Glomerular endothelial cell (primary cell): ENCODE measurements at places on chromosomes 1 and 21. TPM values are rescaled to one million over a fixed set of nuclear protein-coding genes. Genes with fewer than 3 reads are reported as not detected.

DNA sequence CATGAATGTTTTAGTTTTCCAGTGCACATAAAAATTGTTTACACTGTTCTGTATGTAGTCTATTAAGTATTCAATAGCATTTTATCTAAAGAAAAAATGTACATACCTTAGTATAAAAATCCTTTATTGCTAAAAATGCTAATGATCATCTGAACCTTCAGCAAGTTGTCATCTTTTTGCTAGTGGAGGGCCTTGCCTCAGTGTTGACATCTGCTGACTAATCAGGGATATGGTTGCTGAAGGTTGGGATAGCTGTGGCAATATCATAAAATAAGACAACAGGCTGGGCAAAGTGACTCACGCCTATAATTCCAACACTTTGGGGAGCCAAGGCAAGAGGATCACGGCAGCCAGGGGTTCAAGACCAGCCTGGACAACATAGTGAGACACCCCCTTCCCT, 9.0 kb downstream of the DYNLT5 start:
- DNase-seq: no peak

DNA sequence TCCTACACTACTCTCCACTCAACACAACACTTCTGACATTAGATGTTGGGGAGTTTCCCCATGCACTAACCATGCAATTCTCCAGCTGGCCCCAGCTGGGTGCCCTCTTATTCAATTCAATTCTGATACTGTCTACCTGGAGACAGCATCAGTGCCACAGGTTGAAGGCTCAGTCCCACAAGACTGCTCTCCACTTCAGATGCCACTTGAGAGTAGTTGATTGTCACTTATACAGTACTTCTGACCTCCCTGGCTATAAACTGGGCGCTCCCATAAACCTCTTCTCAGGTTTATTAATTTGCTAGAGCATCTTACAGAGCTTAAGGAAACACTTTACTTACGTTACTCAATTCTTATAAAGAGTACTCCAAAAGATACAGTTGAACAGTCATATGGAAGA, 442.3 kb downstream of the LRRIQ3 start:
- DNase-seq: no peak

GRCh38 chr1:15160626-15161025, 7.1 kb downstream of the TMEM51 start:
- DNase-seq: no peak

The FAM110D gene
- 4.1 and 5.8 TPM in 2 replicates for total RNA-seq

GRCh38 chr1:219676012-219676765, 63.3 kb upstream of the ZC3H11B start:
- DNase-seq: no peak

The SYT6 gene
- total RNA-seq: not detected in 2 replicates

The STUM gene
- under 0.01 and 0.35 TPM in 2 replicates for total RNA-seq

- DNase-seq: no peak
Measured at GRCh38 chr1:231534703-231535159, 6.3 kb downstream of the TSNAX start.

The FLG2 gene
- total RNA-seq: not detected in 2 replicates
